ENCODE measurements at places on chromosomes 1 and 21.

DNA sequence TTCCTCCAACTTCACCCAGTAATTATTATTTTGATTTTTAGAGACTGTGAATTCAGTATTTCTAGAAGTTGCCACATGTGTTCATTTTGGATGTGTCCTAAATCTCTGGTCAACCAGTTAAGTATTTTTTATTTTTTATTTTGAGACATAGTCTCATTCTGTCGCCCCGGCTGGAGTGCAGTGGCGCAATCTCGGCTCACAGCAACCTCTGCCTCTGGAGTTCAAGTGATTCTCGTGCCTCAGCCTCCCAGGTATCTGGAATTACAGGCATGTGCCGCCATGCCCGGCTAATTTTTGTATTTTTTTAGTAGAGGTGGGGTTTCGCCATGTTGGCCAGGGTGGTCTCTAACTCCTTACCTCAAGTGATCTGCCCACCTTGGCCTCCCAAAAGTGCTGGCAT lies 8.0 kb downstream of the MACF1 start:
- DNase-seq, result no peak

- no peak for DNase-seq
Observed at GRCh38 chr1:152244576-152245273, 20.7 kb upstream of the HRNR start.

DNA sequence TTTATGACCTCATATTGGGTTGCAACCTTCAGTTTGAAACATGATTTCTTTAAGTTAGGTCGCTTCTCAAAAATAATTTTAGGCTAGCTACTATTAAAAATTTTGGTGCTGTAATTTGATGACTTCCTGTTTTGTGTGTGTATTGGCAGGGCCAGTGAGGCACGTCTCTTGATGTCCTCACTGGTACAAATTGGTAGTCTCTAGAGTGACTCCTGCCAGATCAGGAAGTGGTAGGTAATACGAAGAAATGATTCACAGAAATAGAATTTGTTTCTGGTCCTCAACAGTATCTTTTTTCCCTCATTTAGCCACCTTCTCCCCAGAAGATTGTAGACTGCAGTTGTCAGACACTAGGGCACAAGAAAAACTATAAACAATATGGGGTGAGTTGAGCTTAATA lies 120.9 kb upstream of the KIAA1614 start:
- peak; percentile 13 for DNase-seq

DNA sequence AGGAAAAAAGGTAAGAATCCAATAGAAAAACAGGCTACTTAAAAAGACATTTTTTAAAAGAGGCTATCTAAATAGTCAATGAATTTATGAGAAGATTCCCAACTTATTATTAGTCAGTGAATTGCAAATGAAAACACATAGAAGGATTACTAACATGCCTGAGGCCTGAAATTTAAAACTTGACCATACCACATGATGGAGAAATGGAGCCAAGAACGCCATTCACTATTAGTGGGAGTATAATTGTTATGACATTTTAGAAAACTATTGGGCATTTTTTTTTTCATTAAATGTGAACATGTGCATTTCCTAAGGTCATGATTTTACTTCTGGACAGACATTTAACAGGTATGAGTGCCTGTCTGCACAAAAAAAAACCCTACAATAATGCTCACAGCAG lies 24.8 kb upstream of the OR2B11 start:
- DNase-seq, result no peak

DNA sequence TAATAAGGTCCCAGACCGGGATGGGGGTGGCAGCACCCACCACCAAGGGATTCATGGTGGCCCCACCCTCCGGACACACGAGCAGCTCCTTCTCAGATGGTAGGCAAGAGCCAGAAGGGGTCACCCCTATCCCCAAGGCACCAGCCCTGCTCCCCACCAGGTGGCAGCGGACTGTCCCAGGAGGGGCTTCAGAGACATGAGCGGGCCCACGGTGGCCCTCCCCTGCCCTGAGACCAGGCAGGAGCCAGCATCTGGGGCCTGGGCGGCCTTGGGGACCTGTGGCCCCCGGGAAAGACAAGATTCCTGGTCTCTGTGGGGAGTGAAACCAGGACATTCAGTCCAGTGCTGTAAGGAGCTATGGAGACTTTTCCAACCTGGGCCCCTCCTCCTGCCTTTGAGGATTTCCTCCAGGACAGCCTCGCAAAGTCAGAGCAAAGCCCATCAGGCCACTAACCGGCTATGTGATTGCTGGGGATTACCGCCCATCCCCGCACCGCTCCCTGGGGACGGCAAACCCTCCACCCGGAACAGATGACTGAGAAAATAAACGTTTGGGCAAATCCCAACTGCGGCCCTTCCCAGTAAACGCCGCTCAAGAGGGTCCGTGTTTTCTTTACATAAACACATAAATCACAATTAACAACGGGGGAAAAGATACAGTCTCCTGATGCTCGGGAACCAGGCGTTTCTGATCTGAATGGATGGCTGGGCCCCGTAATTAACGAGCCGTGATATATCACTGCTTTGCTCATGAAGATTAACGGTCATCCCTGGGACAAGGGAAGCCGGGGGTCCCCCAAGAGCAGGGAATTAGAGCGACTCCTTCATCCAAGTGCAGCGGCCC lies 50.9 kb upstream of the ARHGEF16 start:
- no peak for DNase-seq

DNA sequence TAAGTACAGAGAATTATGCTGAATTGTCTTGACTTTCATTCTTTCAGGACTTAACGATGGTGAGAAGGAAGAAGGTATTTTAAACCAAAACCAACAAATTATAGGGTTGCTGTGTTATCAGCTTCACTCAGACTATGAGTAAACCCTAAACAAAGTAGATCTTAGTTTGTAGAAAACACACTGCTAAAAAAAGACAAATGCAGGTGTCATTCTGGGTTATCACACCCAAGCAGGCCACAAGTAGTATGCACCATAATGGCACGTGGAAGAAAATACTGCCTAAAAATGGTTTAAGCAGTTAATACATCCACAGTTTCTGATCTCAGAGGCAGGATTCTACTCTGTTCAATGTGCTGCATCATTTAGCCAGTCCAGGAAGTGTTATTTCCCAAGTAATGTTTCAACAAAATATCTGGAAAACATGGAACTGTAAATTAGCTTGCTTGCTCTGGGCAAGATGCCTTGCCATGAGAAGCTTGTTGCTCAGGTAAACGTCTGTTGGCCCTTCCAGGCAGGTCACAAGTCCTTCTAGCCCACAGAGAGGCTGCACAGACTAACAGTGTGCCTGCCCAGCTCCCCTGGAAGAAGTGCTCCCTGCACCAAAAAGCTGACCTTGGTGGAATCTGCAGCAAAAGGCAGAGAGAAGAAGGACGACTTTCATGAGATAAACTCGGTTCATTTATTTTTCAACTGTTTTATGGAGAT lies 4.1 kb downstream of the DIPK1A start:
- no peak for DNase-seq

DNA sequence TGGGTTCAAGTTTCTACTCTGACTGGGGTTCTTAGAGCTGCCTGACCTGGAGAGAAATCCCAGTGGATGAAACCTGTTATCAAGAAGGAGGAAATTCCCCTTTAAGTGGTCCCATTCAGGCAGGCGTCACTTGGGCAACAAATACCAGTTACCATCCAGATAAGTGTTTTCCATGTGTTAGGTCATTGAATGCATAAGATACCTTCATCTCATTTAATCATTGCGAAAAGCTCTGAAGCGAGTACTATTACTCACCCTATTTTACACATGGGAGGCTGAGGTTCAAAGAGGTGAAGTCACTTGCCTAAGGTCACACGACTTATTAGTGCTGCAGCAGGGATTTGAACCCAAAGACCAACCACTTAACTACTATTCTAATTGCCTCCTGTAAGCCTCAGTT lies 45.5 kb upstream of the RPL11 start:
- no peak for DNase-seq

DNA sequence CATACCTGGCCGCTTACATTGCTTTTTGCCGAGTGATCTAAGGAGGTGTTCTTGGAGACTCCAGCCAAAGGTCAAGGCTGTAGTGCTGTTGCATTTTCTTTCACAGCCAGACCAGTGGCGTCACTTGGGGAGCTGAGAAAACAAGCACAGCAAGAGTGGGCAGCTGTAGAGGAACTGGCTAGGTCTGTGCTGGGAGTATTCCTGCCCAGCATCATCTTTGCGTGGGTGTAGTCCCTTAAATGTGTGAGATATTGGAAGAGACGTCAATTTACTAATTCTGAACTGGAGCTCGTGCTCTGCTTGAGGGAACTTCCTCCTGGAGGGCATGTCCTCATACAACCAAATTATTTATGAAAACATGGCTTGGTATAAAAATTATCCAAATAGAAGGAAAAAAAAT lies 10.2 kb downstream of the UBIAD1 start:
- no peak for DNase-seq

Data from Kasumi-1 (cell line).